ENCODE measurements at places on chromosomes 4 and X.

- DNase-seq, result no peak
Measured at GRCh38 chr4:13529128-13529919, 15.0 kb downstream of the NKX3-2 start.

GRCh38 chr4:170374770-170375169 lies 285.0 kb upstream of the AADAT start:
- no peak for DNase-seq

DNA sequence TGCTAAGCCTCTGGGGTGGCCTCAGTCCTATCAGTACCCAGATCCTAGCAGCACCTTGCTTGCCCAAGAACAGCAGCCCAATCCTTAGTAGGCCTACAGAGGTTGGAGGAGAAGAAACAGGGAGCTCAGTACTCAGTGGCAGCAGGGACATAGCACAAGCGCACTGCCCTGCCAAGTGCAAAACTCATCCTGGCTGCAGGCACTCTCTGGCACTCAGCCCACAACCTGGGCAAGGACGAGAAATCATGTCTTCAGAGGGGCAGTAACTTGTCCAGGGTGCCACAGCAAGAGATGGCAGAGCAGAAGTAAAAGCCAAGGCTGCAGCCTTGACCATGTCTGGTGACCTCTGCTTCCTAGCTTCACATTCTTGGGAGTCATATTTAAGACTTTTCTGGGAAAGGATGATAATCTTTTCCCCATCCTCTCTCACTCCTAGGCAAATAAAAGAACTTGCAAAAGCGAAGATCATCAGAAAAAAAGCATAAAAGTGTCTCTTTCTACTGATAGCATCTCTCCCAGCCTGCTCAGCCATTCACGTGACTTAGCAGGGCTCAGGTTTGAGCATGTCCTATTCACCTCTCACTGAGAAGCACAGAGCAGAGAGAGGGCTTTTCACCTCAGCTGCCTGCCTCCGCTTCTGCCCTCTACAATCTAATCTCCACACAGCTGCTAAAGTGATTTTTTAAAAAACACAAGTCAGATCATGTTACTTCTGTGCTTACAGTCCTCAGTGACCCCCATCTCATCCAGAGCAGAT lies 37.2 kb upstream of the MAGEA4 start:
- no peak for DNase-seq

GRCh38 chrX:135892781-135893180 lies 463 bp downstream of the CT45A10 start:
- no peak for DNase-seq

DNA sequence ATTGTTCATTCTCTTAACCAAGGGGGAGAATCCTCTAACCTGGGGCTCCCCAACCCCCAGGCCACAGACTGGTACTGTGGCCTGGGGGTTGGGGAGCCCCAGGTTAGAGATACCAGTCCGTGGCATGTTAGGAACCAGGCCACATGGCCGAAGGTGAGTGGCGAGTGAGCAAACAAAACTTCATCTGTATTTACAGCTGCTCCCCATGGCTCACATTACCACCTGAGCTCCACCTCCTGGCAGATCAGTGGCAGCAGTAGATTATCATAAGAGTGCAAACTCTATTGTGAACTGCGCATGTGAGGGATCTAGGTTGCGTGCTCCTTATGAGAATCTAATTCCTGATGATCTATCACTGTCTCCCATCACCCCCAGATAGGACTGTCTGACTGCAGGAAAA lies 957.2 kb upstream of the PRKX start:
- DNase-seq, result no peak

- no peak for DNase-seq
Measured at GRCh38 chrX:86829786-86830185, 681.5 kb downstream of the DACH2 start.

GRCh38 chr4:126479709-126480108 lies 1153.0 kb upstream of the INTU start:
- DNase-seq, result no peak

- DNase-seq, result no peak
Measured at GRCh38 chr4:37461801-37462200, 217.3 kb downstream of the NWD2 start.

DNA sequence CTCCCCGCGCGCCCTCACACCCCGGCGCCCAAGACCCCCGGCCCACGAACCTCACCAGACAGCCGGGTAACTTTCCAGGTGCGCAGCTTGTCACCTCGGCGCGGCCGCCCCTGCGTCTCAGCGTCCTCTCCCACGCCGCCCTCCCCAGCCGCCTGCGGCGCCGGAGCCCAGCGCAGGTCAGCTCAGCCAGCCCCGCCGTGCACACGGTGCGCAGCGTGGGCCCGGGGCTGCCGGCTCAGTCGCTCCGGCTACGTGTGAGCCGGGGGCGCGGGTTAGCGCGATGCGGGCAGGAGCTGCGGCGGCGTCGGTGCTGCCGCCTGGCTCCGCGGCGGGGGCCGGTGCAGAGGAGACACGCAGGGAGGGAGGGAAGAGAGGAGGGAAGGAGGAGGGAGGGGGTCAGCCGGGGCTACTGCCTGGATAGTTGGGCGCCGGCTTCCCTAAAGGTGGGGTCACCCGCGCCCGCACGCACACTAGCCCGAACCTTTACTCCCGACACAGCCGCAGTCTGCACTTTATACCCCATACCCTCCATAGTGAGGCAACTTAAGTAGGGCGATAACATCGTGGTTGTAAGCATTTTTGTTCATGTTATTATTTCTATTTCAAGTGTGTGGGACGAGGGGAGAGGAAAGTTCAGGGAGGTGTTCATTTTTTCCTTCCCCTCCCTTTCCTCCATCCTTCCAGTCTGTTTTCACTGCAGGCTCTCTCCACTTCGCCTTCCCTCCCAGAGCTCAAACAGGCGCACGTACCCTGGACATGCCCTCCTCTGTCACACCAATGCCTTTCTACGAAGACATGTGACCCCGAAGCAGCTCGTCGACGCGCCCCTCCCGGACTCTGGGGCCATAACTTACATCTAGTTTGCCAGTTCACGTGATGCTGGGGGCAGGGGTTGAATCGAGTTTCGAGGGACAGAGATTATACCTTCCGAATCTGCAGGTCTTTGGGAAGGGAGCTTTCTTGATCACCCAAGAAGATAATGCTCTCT lies at the start of gene PRKG2:
TSS of gene PRKG2 (minus strand) at position 342 of the 988 bp plus-strand sequence. CDS start 10,175 bp downstream, outside the sequence.
- DNase-seq, result peak; percentile 33

DNA sequence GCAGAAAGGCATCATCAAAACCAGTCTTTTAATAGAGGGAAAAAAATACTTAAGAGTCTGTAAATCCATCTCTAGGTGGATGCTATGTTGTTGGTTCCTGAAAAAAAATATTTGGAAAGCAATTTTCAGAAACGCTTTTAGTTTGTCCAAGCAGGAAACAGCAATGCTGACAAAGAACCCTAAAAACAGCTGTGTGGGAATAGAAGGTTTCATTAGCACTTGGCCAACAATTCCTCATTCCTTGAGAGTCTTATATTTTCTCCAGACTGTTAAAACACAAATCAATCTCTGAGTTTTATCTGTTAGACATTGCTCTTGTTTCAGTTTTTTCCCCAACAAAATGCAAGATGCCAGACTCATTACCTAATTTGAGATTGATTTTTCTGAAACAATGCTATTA lies 6.4 kb downstream of the MXRA5 start:
- DNase-seq, result no peak

- DNase-seq, result no peak
Measured at GRCh38 chr4:38153387-38153760, 193.2 kb downstream of the PTTG2 start.

DNA sequence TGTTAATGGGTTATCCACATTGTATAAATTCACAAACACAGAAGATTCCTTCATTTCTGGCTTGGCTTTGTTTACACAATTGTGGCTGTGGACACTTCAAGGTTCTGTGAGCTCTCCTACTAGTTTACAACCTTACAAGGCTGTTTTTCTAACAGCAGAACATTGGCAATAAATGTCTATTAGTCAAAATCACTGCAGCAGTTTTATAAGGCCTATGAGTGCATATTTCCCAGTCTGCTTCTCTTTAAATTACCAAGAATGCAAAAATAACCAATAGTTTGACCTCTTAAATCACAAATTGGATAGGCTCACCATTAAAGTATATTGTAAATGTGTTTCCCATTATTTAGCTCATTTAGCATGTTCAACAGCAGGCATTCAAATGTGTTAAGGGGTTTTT lies 239.2 kb downstream of the DKK2 start:
- peak; percentile 4 for DNase-seq

GRCh38 chrX:20313899-20314298 lies 47.2 kb upstream of the RPS6KA3 start:
- no peak for DNase-seq

Measured in renal pelvis (tissue), 12 donors.